ENCODE measurements at places on chromosomes 12 and 14. TPM values are rescaled to one million over a fixed set of nuclear protein-coding genes. Genes with fewer than 3 reads are reported as not detected.

PIWIL1 gene
- total RNA-seq: not detected

FLRT2 gene
- total RNA-seq: 15.9 TPM

FOXM1 gene
- 4.3 TPM for total RNA-seq

TC2N gene
- total RNA-seq: 26.8 TPM

MUCL1 gene
- total RNA-seq: not detected

TGM1 gene
- 49.7 TPM for total RNA-seq

VDR gene
- total RNA-seq: 2.8 TPM

PMCH gene
- not detected for total RNA-seq

C12orf50 gene
- 0.65 TPM for total RNA-seq

FZD10 gene
- total RNA-seq: 1.1 TPM

- peak; percentile 18 for DNase-seq
Observed at GRCh38 chr12:51889216-51890132, 1.6 kb downstream of the ANKRD33 start.

- DNase-seq: no peak
Observed at GRCh38 chr12:1551496-1551895, 42.9 kb downstream of the FBXL14 start.

GRCh38 chr12:106342397-106343213 lies 14.9 kb upstream of the POLR3B start:
- no peak for DNase-seq

- DNase-seq: no peak
Observed at GRCh38 chr12:120620624-120621023, 19.8 kb upstream of the CABP1 start.

GRCh38 chr14:20971705-20972021 lies 16.4 kb downstream of the RNASE2 start:
- DNase-seq: no peak

DNA sequence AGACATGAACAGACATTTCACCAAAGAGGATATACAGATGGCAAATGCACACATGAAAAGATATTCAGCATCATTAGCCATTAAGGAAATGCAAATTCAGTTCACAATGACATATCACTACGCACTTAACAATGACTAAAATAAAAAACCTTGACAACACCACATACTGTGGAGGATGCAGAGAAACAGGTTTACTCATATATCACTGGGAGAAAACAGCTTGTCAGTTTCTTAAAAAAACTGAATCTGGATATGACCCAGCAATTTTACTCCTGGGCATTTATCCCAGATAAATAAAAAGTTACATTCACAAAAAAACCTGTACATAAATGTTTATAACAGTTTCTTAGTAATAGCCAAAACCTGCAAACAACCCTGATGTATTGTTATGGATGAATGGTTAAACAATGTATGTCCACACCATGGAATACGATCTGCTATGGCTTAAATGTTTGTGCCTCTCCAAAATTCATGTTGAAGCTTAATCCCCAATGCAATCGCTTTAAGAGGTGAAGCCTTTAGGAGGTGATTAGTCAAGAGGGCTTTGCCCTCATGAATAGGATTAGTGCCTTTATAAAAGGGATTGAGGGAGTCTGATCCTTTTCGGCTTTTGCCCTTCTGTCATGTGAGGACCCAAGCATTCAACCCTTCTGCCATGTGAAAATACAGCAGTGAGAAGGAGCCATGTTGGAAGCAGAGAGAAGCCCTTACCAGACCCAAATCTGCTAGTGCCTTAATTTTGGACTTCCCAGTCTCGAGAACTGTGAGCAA lies 36.0 kb upstream of the PPP4R3A start:
- DNase-seq: no peak

- DNase-seq: peak; percentile 63
Observed at GRCh38 chr14:99729991-99730875, 46.1 kb downstream of the CYP46A1 start.

DNA sequence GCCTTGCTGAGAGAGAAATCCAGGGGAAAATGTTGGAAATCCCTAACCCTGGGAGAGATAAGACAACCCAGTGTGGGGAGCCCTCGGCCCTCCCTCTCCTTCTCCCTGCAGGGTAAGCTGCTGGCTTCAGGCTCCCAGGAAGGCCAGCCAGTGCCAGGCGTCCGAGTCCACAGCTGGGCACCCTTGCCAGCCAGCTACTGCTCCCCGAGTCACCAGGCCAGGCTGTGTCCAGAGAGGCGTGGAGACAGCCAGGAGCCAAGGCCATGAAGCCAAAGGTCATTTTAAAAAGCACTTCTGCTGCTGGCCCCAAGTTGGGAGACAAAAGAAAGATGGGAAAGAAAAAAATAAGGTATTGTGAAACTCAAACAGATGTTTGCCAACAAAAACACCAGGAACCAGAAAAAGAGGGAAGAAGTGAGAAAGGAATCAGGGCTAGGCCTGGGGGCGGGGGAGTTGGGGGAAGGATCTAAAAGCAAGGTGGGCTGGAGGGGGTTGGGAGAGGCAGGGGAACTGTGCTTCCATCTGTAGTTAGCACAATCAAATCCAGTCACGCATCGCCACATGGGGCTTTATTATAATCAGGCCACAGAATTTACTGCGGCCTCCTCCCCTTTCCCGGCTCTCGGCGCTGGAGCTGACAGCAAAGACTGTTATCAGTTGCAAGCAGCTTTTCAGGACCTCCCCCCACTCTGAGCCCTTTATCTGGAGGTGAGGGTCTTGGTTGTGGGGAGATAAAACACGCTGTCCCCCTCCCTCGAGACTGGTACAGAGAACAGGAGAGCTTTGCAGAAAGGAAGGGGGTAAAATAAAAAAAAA lies 33.5 kb downstream of the RBM19 start:
- DNase-seq: no peak

DNA sequence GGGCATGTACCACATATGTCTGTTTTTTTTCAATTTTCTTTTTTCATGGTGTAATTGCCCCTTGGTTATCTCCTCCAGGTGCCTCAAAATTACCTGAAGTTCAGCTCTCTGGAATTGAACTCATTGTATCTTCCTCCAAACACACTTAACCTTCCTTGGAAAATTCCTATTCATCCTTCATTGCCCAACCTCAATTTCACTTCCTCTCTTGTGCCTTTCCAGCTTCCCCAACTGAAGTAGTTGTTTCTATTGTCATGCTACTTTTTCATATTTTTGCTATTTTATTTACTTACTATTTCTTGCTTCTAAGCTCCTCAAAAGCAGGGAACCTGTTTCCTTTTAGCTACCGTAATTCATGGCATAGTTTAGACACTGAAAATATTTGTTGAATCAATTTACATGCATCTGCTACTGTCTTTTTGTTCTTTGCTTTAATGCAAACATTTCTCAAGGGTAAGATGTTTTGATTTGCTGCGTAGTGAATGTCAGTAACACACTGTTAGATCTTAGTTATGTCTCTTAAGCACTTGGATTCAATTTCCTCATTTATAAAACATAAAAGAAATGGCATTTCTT lies 37.0 kb upstream of the STXBP6 start:
- DNase-seq: no peak

GRCh38 chr12:116962197-116962596 lies 51.4 kb downstream of the FBXW8 start:
- no peak for DNase-seq

DNA sequence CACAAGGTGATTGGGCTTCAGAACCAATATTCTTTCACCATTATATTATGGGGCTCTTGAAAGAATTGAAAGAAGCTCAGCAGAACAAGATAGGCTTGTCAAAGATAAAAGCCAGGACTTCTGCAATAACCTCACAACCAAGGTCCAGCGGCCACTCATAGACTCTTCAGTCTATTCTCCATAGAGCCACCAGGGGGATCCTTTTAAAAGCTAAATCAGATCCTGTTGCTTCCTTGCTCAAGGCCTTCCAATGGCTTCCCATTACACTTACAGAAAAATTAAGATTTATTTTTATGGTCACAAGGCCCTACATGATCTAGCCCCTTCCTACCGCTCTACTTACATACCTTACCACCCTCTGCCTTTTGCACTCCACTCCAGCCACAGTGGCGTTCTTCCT lies 169.6 kb downstream of the C12orf42 start:
- DNase-seq: no peak

DNA sequence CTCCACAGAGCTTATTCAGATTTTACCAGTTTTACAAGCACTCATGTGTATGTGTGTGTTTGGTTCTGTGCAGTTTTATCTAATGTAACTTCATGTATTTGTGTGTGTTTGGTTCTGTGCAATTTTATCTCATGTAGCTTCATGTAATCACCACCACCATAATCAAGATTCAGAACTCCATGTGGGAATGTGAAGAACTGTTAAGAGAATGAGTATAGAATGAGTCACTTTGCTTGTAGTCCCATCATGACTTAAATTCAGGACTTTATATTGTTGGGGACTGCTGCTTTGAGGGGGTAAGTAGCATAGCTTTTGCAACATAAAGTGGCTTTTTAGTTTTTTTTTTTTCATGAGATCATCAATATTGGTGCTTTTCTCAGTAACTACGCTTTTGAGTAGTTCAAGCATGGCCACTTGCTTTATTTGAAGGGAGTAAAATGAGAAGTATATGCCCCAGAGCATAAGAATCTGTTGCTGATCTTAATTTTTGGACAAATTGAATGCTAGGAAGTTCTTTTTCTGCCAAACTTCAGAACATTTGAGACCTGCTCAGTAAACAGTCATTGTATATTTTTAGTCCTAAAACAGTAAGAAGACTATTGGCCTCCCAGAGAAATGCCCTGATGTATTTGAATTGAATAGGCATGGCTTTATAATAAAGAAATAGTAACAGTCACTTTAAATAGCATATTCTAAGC lies 28.8 kb downstream of the PROX2 start:
- no peak for DNase-seq

- no peak for DNase-seq
Observed at GRCh38 chr14:20624495-20625070, 16.9 kb downstream of the OR6S1 start.

GRCh38 chr12:1890119-1890703 lies 28.2 kb downstream of the CACNA2D4 start:
- no peak for DNase-seq

DNA sequence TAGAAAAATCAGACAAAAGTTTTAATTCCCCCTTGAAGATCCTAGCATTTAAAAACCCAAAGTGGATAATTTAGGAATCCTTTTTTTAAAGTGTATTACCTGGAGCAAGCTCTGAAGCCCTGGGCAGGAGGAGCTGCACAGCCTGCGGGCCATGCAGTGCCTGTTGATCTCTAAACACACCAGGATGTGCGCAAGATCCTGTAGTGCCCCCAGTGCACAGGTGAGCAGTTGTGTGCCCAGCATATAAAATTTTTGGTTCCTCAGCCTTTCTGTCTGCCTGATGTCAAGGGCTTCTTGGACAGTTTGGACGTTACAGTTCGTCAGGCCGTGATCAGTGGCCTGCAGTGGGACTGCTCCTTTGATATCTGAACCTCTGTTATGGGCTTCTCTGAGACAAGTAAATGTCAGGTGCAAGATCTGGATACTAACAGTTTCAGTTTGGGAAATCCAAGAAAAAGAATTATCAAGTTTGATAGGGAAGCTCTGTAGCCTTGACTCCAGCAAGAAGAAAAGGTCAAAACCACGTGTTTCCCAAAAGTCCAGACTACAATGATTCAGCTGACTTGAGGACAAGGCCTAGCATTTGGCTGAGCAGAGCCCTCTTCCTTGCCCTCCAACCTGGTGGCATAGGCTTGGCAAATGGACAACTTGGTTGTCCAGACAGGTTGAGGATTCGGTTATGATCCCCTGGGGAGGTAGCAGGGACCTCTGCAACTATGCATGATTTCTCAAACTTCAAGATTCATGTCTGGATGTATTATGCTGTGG lies 1.0 kb downstream of the ATXN7L3B start:
- DNase-seq: no peak

DNA sequence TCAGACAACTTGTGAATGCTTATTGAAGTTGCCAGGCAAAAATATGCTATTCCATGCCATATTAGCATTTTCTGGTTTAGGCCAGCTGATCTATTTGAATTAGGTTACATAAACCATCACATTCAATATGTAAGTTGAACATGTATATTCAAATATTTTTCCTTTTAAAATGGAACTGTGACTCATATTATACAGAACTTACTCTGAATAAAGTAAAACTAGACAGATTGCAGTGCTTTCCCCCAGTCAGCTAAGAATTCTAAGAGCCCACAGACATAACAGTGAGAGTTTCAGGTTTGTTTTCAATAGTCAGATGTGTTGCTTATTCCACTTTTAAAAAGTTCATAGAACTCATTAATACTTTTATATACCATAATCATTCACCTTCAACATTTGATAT lies 119.8 kb downstream of the MGST1 start:
- no peak for DNase-seq

- DNase-seq: peak; percentile 62
Observed at GRCh38 chr14:103334644-103335622, 896 bp downstream of the EIF5 start.

GRCh38 chr14:89630101-89630829 lies 213.2 kb upstream of the FOXN3 start:
- DNase-seq: no peak

DNA sequence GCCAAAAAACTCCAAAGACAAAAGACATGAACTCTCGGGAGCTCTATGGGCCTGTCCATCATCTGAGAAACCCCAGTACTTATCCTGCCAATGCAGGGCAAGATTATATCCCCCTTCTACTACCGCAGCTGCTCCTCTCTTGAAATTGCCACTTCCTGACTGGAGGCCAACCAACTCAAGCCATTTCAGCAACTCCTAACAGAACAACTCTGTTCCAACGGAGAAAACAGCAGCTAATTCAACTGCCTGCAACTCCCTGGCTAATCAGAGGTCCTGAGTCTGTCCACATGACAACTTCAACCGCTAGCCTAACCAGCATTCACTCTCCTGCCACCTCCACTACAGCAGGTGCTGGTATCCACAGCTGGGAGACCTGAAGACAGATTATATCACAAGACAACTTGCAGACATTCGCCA lies 24.1 kb downstream of the CEP83 start:
- no peak for DNase-seq
